ENCODE measurements at places on chromosomes 6 and 20.
A peak's percentile ranks its signal among the peaks of the same experiment; 100 is the strongest.

GRCh38 chr20:44745598-44746366, at the start of gene KCNK15:
KCNK15 (plus strand) TSS chr20:44745865; CDS start chr20:44745911, 46 bp downstream.
- peak; percentile 57 for ATAC-seq

DNA sequence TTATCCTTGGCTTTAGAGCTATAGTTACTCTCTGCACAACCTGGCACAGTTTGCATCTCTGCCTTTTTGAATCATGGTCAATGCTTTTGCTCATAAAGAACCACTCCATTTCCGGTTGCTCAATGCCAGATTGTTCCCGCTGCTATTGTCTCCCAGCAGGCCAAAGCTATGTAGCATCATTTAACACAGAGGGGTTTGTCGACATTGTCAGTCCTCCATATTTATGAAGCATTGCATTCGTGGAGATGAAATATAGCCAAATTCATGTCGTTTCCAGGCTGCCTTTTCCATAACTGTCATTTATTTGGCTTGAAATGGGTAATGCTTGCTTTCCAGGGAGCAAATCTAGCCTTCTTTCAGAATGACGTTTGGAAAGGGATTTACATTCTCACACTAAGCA, 598.8 kb downstream of the EPHA7 start:
- ATAC-seq = no peak

DNA sequence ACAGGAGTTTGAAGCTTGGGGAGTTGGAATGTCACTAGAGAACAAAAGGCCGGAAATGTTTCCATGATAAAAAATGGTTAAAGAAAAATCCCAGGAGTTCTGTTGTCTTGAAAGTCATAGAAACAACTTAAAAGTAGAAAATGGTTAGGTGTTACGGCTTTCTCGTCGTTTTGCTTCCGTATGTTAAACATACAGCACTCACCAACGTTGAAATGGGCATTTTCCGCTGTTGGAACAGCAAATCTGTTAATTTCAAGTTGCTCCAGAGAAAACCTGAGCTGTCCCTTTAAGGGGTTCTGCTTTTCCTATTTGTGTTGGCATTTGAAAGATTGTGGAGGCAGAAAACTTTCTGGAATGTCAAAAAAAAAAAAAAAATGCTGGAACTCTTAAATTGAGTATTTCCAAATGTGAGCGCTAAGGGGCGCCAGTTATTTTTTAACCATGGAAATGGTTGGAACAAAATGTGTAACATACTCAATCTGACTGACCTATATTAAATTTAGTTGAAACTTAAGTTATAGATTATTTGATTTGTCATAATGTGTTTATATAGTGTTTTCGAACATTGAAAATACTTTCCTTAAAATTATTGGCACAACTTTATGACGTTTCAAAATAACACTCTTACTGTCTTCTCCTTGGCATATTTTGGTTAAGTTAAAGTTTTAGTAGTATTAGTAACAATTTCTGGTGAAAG, 2.2 kb downstream of the QKI start:
- ATAC-seq = no peak

GRCh38 chr6:101394936-101395335, 1.4 kb downstream of the GRIK2 start:
- no peak for ATAC-seq

Data from esophagus mucosa (tissue), 1 donor.